ENCODE measurements at places on chromosomes 3 and 15.

DNA sequence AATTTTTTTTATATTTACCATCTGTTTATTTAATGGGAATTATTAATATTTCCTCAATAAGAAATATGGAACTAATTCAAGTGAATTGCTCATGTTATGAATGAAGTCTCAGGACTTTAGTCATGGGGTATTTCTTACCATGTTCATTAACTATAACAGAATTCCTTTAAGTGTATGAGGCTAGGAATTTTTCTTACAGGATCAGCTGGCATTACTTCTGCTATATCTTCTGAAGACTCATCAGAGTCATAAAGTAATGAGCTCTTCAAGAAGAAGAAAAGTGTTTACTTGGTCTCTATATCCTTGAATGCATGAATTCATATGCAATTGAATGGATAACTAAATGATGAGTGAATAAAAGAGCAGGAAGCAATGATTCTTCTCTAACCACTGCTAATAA lies 486.8 kb upstream of the THBS1 start:
- no peak for DNase-seq

GRCh38 chr15:98397419-98397818 lies 250.9 kb upstream of the IGF1R start:
- no peak for DNase-seq

DNA sequence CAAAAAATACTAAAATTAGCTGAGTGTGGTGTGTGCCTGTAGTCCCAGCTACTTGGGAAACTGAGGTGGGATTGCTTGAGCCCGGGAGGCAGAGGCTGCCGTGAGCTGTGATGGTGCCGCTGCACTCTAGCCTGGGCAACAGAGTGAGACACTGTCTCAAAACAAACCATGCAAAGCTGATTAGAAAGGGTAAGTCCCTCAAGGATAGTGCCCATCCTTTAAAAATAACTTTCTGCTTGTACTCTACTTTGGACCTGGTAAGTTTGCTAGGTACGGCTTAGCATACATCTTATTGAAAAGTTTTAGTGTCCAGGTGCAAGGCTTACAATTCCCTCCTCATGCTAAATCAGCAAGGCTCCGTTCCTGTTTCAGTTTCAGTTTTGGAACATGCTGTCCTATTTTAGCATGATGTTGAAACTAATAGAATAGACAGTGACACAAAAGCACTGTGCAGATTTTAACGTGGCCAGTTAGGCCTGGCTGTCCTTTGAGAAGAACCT lies 21.4 kb downstream of the FEM1B start:
- DNase-seq = peak; percentile 55

- DNase-seq = peak; percentile 31
These were observed 25.9 kb downstream of the ACP3 start for GRCh38 chr3:132343018-132343612.

DNA sequence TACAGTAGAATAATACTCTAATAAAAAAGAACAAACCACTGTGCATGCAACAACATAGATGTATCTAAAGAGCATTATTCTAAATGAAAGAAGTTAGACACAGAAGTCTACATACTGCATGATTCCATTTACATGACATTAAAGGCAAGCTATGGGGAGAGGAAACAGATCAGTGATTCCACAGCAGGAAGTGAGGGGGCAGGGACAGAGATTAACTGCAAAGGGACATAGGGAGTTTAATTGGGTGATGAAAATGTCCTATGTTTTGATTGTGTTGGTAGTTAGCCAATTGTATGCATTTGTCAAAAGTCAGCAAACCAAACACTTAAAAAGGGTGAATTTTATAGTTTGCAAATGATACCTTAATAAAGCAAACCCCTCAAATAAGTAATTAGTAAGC lies 13.8 kb downstream of the CRYGS start:
- DNase-seq = no peak

DNA sequence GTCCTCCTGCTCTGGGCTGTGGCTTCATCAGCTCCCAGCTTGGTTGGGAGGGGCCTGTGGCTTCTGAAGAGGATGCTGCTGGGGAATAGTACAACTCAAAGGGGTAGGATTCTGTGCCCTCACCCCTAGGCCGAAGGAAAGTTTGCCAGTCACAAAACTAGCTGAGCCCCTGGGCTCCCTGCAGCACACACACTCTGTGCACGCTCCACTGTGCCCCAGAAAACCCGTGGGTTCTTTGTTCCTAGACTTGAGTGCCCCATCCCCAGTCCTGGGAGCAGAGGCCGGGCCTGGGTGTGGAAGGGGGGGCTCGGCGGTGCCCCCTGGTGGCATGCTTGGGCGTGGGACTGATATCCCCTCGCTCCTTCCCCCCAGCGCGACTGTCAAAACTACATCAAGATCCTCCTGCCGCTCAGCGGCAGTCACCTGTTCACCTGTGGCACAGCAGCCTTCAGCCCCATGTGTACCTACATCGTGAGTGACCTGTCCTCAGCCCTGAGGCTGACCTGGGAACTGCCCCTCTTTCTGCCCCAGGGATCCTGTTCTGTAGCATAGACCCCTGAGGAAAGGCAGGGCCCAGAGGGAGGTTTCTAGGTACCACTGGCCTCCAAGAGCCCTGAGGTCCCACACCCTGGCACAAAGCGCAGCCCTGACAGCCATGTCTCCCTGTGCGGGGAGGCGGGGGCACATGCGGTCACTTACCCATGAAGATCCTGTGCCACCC lies 14.2 kb downstream of the CIB1 start:
- peak; percentile 79 for DNase-seq

GRCh38 chr3:72791161-72791560 lies 57.1 kb downstream of the SHQ1 start:
- DNase-seq = no peak

GRCh38 chr3:1734494-1735122 lies 364.1 kb upstream of the CNTN4 start:
- DNase-seq = no peak

GRCh38 chr3:31813197-31813596 lies 167.9 kb downstream of the OSBPL10 start:
- no peak for DNase-seq

- no peak for DNase-seq
These were observed 1.3 kb downstream of the CHST13 start for GRCh38 chr3:126525091-126525852.

DNA sequence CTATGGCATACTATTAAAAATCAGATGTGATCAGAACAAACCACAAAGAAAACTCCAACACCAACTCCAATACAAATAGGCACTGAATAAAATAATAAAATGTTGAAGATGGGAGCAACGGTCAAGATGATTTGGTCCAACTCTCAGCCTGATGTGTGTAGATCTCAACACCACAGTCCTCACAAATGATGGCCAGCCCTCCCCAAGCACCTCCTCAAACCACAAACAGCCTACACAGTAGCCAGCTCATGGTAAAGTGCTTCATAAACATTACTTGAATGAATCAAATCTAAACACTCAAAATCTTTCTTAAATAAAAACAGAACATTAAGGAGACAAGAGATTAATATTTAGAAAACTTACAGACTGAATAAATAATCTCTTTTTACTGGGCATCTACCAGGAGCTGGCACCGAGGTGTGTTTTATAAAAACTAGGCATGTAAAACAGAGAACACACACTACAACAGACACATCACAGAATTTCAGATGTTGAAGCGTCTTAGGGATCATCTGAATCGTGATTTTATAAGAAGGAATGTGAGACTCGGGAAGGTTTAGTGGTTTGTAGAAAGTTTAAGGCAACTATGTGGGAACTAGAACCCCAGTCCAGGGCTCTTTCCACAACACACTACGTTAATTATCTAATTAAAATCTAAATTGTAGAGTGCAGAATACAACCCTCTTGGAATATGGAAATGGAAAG lies 102.4 kb downstream of the MYLK start:
- no peak for DNase-seq

DNA sequence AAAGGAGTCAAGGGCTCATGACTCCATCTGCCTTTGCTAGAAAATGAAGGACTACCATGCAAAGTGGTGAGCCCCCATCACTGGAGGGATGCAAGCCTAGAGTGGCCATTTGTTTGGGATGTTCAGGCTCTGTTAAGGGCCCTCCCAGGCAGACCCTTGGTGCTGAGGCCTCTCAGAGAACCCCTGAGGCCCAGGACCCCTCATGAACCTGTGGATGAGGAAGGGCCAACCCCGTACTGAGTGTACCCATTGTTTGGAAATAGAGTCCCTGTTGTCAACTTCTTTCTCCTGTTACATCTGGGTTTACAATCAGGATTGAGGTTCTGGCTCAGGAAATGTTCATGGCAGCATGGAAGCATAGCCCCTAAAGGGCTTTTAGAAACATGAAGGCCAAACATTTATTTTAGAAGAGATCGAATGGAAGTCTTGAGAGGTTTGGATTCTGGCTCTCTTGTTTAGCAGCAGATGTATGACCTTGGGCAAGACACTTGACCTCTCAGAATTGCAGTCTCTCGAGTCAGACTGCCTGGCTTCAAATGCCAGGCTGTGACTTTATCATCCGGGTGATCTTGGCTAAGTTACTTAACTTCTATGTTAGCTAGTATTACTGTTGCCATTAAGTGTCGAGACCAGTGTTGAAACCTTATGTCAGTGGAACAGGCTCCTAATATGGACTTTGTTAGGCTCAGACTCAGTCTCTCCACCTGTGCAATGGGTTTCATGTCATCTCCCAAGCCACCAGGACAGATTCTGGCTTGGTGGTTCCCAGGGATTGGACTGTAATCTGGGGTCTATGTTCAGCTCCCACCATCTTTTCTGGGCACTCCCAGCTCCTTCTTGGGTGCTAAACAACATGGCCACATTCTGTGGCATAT lies 12.4 kb downstream of the ITGA11 start:
- no peak for DNase-seq
